ENCODE measurements at places on chromosomes 4 and X.
A peak's percentile ranks its signal among the peaks of the same experiment; 100 is the strongest.

- no peak for DNase-seq
These were observed 86.0 kb downstream of the FAT4 start for GRCh38 chr4:125400756-125401155.

- DNase-seq: no peak
These were observed 68.5 kb downstream of the UBA6 start for GRCh38 chr4:67632492-67632891.

- no peak for DNase-seq
These were observed 2.2 kb downstream of the NKX6-1 start for GRCh38 chr4:84496706-84497503.

DNA sequence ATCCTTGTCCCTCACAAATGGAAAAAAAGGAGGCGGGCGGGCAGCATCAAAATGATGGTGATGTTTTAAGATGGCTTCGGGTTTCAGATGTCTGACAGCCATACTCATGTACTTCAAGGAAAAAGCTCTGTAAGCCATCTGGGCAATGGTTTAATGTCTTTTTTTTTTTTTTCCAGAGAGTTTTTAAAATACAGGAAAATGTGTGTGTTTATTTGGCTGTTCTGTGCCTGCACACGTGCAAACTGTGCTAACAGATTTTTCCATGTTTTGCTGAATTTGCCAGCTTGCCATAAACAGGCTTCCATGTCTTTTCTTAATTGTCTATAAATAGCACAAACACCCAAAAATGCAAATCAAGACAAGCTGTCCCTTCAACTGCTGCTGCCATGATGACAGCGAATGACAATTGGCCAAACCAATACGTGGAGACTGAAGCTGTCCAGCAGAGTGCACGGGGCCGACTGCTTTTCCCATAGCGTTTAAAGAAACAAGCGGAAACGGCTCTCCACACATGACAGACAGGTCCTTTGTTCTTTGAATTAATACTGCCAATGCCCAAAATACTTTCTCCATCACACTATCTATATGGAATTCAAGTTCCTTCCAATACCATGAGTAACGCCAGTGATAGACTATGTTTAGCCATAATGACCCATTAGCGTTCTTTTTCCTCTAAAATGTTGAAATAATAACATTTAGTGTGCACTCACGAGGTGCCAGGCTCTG, 35.7 kb downstream of the AFAP1 start:
- DNase-seq: peak; percentile 10

DNA sequence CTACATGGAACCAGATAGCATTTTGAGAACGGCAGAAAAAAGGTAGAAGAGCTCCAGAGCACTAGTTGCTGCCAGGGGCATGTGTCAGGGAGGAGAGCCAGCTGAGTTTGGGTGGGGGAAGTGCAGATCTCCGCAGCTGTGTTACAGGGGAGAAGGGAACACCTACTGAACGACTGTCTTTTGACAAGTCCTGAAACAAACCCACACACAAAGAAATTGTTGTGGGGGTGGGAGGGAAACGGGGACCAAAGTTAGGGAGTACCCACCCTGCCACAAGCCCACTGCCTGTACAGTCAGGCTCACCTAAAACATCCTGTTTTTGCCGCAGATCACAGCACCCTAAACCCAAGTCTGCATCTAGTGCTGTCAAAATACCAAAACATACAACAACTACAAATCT, 55.5 kb downstream of the LEF1 start:
- DNase-seq: no peak
